RPMI8226 (cell line): ENCODE measurements at places on chromosomes 3 and 15.
A peak's percentile ranks its signal among the peaks of the same experiment; 100 is the strongest.

DNA sequence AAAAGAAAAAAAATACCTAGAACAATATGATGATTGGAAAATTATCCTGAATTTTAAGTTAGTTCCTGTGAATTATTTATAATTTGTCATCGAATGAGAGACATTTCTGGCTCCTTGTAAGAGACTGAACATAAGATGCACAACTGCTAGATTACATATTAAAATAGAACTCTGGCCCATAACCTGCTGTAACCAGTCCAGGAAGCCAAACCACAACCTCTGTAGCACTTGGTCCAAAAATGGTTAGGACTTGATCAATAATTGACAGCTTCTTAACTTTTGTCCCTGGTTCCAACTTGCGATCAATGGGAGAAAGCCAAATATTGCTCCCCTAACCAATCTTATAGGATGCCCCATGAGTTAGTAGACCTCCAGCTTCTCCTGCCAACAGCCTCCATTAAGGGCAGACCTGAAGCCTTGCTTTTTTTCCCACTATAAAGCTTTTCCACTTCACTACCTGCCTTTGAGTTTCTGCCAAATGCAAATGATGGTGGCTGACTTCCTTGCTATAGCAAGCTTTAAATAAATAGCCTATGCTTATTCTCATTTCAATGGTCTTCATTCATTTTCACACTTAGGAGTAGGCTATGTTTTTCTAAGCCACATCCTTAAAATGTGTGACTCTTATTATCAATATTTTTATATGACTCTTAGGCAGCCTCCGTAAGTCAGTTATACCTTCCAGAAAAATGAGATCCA lies 224.0 kb upstream of the ARHGEF26 start:
- DNase-seq, result no peak

DNA sequence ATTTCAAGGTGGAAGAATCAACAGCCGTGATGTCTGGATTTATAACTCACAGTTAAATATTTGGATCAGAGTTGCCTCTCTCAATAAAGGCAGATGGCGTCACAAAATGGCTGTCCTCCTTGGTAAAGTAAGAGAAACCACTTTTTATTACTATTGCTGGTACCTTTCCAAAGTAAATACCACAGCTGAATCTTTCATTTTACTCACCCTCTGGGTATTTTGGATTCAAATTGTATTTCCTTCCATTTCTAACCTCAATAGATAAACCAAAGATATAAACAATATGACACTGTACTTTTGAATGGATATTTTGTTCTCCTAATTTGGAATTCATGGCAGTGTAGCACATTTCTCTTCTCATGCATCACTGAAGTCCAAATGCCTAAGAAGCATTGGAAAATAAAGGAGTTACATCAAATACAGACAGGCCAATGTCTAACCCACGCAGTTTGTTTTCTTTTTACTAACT lies 29.5 kb downstream of the KLHL24 start:
- no peak for DNase-seq

DNA sequence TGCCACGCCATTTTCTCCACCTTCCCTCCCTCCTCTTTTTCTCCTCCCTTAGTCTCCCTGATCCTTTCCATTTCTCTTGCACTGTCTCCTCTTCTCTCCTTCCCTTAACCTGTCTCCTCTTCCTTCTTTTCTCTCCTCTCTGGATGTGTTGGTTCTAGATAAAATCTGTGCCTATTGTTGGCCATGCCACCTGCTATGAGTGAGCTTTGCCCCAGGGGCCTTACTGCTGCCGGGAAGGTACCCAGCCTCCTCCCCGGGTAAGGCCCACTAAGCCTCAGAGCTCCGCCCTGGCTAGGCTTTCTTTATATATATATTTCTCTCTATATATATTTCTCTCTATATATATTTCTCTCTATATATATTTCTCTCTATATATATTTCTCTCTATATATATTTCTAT lies 14.7 kb downstream of the GPD1L start:
- no peak for DNase-seq

- no peak for DNase-seq
Measured at GRCh38 chr3:104952146-104952972, 414.4 kb upstream of the ALCAM start.

DNA sequence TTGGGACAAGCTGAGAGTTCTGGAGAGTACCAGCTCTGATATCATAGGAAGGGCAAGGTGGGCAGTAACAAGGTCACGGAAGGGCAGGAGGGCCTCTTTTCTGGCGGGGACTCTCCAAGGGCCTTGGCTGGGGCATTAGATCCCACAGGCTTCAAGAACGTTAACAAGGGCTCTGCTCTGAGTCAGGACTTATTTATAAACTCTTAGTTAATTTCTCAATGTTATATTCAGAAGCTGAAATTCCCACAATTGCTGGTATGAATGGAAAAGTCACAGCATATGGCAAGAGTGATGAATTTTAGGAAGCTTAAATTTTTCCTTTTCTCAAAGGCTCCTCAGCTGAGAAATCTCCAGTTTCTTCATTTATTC lies 320.2 kb upstream of the TBC1D5 start:
- no peak for DNase-seq

- peak; percentile 35 for DNase-seq
Measured at GRCh38 chr3:107753494-107753893, 230.7 kb downstream of the BBX start.

- no peak for DNase-seq
Measured at GRCh38 chr3:61685755-61686154, 124.4 kb downstream of the PTPRG start.

DNA sequence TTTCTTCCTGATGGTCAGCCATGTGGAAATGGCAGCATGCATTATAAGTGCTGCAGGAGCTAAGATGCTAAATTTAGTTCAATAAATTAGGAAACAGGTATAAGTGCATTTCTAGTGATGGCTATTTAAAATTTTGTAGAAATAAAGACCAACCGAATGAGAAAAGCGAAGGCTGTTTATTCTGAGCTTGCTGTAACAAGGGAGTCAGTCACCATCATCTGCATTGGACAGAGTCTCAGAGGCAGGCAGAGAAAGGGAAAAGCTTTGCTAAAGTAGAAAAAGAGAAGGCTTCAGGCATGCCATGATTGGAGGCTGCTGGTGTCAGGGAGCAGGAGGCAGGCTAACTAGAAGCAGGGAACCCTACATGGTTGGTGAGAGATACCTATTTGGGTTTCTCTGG lies 451.0 kb downstream of the EDEM1 start:
- no peak for DNase-seq

GRCh38 chr3:27596334-27596841 lies 112.2 kb upstream of the SLC4A7 start:
- peak; percentile 17 for DNase-seq

GRCh38 chr3:195770081-195770840 lies 41.5 kb downstream of the MUC4 start:
- DNase-seq, result peak; percentile 7

DNA sequence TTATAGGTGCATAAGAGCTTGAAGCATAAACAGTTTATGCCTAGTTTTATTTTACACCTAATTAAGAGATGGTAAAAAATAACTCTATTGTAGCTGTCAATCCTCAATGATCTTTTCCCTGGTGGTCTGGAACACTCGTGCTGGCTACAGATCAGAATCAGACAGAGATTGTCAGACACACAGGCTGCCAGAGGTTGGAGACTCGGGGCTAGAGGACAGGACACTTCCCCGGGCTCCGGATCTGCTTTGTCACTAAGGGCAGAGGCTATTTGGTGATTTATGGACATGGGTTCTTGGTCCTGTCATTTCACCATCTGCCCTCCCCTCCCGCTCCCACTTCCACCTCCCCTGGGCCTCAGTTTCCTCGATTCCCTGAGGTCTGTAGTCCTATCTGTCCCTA lies 16.5 kb upstream of the FAM174B start:
- no peak for DNase-seq

DNA sequence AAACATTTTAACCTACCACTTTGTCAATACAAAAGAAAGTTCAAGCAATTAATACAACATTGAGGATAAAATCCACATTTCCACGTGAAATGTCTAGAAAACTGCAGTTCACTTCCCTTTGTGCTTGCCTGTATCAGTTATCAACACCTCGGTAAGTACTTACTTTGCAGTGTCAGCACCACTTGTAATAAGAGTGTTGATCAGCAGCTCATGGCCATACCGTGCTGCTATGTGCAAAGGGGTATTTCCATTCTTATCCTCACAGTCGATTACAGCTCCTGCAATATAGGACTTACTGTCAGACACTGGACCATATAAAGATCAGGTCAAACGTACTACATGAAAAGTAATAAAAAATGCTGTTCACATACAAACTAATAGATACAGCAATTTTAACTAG lies 84.4 kb downstream of the ANKRD28 start:
- no peak for DNase-seq

DNA sequence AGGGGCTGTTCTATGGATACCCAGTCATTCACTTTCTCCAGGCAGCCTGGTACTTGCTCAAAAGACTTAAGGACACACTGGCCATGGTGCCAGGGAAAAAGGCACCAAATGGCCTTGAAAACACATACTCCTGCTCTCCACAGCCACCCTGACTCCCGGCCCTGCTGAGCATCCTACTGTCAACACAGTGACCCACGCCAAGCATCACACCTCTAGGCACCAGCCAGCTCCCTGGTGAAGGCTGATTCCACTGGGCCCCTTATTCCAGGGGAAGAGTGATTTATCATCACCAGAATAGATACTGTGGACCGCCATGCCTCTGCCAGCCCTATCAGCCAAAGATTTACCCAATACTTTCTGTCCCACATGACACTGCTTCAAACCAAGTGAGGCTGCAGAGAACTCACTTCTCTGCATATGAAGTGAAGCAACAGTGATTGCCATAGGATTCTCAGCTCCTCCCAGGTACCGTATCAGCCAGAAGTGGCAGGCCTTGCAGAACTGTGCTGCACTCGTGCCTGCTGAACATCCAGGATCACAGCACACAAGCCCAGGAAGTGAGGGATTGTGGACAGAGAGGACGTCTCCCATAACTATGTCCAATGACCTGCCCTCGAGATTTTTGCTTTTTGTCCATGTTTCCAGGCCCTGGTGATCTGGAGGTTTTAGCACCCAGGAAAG lies 63.7 kb downstream of the WHAMM start:
- DNase-seq, result no peak

- peak; percentile 90 for DNase-seq
Measured at GRCh38 chr15:51623386-51623938, 891 bp upstream of the DMXL2 start.

DNA sequence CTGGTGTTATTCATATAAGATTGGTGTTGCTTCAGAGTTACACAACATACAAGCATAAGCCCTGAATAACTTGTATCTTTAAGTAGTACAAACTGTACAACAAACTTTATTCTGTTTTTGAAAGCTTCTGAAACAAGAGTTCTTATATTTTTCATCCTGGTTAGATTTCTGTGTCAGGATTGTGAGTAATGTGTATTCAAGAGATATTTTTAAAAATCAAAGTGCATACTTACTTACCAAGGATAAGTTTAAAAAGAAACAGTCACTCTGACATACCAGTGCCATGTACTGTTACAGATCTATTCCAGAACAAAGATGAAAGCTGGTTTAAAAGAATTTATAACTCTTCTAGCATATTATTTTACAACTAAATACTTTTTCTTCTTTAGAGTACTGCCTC lies 755.1 kb downstream of the ZPLD1 start:
- DNase-seq, result no peak

GRCh38 chr3:5181469-5182141 lies 5.9 kb upstream of the EDEM1 start:
- DNase-seq, result peak; percentile 78

- DNase-seq, result peak; percentile 55
Measured at GRCh38 chr3:103218146-103218545, 783.3 kb downstream of the ZPLD1 start.

DNA sequence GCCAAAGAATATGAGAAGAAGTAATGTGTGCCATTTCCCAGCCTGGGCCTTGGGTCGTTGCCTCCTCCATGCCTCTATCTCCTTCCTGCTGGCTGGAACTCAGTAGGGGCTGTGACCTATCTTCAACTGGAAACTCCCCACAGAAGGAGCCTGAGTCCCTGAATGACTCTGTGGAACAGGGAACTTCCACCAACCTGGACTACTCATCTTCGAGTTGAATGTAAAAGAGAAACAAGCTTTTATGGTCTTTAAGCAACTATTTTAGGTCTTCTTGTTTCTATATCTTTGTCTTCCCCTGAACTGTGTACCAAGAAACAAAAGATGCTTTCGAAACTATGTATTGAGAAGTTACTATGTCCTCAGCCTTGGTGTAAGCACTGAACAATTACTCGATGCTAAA lies 355.3 kb upstream of the NR2F2 start:
- DNase-seq, result no peak

- DNase-seq, result no peak
Measured at GRCh38 chr15:62316413-62317060, 151.5 kb upstream of the C2CD4B start.
